Fibroblast of skin of scalp (primary cell): ENCODE measurements at places on chromosomes 6 and 20.

- DNase-seq, result no peak
These were observed 35.6 kb downstream of the SUN5 start for GRCh38 chr20:32968478-32969241.

GRCh38 chr6:73798592-73798991, 102.6 kb downstream of the CD109 start:
- DNase-seq, result peak; percentile 88

GRCh38 chr6:42269974-42270510, 52.4 kb upstream of the MRPS10 start:
- no peak for DNase-seq

DNA sequence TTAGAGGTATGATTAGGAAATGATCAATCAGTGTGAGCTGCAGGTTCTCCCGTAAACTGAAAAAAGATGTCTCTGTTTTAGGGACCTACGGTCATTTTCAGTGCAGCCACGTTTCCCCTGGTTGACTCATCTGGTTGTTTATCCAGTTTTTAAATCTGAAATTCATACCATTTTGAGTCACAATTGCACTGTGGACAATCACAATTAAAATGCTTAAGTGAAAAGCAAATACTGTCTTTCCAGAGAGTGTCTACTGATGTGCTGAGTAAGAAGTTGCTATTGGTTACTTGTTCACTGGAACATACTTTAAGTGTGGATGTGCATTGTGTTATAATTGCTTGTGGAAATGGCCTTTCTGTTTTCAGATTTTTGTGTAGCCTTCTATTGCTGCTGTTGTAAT, 305.1 kb upstream of the SASH1 start:
- DNase-seq, result peak; percentile 24

GRCh38 chr6:167005350-167006159, 6.4 kb downstream of the CEP43 start:
- no peak for DNase-seq

GRCh38 chr6:122806291-122806690, 17.2 kb downstream of the SMPDL3A start:
- no peak for DNase-seq

DNA sequence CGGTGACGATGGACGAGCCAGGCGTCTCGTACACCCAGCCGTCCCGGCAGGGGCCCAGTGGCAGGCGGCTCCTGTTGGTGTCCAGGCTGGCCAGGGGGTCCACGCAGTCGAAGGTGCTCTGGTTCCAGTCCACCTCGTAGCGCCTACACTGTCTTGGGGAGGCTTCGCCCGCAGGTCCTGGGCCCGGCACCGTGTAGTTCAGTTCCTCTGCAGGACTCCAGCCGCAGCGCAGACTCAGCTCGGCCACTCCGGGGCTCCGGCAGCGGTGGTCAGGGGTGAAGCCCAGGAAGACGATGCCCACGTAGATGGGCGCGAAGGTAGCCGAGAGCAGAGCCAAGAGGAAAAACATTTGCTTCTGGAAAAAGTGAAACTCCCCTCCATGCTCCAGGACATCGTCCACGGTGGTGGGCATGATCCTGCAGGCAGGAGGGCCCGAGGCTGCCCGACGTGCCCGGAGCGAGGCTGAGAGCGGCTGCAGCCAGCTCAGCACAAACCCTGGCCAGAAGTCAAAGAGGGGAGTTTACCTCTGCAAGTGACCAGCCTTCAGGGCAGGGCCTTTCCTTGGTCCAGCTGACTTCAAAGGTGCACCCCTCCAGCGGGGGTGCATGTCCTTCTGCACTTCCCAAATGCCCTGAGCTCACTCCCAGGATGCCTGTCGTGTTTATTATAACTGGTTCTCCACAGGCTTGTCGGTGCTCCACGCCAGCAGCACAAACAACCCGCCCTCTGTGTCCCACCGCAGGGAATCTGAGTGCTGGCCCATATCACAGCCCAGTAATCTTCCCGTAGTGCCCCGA, at the start of gene SLC22A2:
TSS of gene SLC22A2 (minus strand) at position 476 of the 797 bp plus-strand sequence. CDS start at position 412, 64 bp downstream.
- no peak for DNase-seq

GRCh38 chr6:159789377-159790148, at the start of gene TCP1:
TSS of gene TCP1 (minus strand) at chr6:159789602. CDS start at chr6:159789468, 134 bp downstream.
- DNase-seq, result peak; percentile 100

DNA sequence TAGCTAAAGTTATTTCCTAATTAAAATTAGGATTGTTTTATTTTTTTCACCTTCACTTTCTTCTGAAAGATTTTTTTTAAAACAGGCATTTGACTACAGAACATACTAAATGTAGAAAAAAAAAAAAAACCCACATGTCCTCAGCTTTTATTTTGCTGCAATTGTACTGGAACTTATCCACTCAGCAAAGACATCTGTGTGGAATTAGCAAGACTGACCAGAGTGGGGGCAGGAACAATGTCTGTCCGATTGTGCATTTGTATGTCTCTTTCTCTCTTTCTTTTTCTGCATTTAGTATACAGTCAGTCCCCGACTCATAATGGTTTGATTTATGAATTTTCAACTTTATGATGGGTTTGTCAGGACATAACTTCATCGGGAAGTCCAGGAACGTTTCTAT, 77.3 kb downstream of the CHD6 start:
- DNase-seq, result peak; percentile 18

DNA sequence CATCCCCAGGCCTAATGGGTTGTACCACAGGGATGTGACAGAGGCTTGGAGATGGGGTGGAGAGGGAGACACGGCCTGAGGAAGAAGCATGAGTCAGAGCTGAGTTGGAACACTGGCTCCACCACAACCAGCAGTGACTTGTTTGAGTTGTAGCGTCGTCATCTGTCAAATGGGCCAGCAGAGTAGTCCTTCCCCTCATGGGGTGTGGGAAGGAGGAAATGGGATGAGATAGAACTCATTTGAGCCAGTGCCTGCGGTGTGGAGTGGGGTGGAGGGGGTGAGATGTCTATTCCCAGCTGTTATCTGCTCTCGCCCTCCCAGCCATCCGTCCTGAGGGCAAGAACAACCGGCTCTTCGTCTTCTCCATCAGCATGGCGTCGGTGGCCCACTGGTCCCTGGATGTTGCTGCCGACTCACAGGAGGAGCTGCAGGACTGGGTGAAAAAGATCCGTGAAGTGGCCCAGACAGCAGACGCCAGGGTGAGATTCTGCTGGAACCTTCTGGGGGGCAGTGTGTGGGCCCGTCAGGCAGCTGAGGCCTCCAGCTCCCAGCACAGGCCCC, 32.5 kb downstream of the PLCG1 start:
- DNase-seq, result peak; percentile 38

- DNase-seq, result peak; percentile 13
These were observed at the start of gene HCRTR2 for GRCh38 chr6:55174211-55175026. TSS of gene HCRTR2 (plus strand) at chr6:55174515. CDS start at chr6:55174588, 73 bp downstream.

DNA sequence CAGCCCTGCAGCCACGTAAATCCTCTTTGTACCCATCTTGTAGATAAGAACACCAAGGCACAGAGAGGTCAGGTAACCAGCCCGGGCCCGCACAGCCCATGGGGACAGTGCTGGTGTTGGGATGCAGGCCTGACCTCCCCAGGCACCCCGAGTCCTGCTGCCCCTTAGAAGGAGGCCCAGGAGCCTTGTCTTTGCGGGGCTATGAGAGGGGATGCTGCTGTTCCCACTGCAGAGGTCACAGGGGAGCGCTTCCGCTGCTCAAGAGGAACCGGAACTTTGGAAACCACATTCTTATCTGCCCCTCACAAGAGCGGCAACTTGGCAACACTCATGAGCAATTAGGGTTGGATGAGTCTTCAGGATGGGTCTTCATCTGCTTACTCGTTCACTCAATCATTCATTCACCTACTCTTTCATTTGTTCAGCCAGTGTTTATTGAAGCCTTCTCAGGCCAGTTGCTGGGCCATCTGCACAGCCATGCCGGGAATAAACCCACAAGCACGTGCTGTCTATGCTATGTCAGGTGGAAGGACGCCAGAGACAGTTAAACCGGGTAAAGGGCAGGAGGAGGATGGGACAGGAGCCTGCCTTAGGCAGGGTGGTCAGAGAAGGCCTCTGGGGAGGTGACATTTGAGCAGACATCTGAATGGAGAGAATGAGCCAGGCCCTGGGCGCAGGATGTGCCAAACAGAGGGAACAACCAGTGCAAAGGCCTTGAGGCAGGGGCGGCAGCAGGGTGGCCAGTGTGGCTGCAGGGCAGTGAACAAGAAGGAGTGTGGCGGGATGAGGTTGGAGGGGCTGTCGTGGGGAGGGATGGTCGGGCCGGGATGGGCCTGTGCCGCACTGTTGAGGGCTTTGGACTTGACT, 60.8 kb downstream of the RBM38 start:
- no peak for DNase-seq

- DNase-seq, result no peak
These were observed 128.4 kb upstream of the NOX3 start for GRCh38 chr6:155584006-155584405.

DNA sequence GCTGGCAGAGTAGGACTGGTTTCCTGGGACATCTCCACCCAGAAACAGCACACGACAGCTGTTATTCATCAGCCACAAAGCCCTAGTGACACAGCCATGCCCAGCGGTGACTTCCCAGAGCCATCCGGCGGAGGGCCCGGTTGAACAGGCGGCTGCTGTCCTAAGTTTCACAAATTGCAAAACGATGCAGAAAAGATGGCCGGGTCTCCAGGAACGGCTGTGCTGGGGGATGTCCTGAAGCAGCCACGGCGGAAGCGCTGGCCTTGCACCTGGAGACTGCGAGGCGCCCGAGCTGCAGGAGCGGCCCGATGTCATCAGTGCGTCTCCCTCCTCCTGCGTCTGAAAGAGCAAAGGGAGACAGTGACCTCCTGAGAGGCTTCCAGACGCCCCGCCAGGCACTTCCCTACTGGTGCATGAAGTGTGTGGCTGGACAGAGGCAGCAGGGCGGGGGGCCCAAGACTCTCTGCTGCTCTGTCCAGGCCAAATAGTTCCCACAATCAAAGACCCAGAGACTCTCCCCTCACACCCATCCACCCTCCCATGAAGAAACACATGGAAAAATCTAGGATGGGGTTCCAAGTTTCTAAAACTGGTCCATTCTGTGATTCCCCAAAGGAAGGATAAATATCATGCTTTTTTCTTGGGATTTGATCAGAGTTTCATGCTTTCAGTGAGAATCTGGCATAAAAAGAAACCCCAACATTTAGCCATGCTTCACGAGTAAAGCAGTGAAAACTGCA, 44.0 kb downstream of the SSR1 start:
- DNase-seq, result no peak

DNA sequence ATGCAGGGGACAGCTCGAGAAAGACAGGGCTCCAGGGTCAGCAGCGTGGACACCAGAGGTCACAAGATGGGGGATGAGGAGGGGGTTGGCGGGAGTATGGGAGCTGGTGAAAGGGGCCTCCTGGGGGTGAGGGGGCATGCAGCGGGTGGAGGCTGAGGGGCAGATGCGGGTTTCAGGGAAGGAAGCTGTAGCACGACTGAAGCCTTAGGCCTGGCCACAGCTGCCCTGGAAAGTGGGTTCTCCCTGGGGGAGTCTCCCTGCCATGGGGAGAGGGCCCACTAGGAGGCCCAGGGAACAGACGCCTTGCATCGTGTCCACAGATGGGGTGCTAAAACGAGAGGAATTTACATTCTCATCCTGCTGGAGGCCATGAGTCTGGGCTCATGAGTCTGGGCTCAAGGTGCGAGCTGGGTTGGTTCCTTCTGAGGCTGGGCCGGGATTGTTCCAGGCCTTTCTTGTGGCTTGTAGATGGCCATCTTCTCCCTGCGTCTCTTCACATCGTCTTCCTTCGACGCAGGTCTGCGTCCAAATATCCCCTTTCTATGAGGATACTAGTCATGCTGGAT, 18.0 kb downstream of the APCDD1L start:
- no peak for DNase-seq

- DNase-seq, result peak; percentile 24
These were observed 22.3 kb downstream of the MDN1 start for GRCh38 chr6:89797317-89797716.

DNA sequence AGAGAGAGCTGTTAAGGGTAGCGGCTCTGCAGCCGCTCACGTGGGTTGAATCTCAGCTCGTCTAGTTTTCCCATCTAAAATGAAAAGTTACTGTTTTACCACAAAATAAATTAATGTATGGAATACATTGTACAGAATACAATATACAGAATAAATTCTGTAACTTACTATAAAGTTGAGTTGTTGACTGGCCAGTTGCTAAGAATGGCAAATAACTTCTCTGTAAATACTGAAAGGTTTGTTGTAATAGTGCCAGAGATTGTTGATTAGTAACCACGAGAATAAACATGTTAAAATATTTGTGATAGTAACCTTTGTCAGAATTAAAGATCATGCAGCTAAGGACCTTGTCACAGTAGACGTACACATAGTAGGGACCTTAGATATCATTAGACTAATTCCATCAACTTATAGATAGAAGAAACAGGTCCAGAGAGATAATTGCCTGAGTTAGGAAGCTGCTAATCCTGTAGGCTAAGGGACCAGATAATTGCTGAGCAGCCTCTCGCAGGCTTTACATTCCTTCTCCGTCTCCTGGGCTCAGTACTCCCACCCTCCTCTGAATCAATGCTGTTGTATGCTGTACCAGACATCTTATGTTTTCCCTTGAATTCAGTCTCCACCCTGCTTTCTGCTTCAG, 544 bp upstream of the NRM start:
- DNase-seq, result peak; percentile 29

DNA sequence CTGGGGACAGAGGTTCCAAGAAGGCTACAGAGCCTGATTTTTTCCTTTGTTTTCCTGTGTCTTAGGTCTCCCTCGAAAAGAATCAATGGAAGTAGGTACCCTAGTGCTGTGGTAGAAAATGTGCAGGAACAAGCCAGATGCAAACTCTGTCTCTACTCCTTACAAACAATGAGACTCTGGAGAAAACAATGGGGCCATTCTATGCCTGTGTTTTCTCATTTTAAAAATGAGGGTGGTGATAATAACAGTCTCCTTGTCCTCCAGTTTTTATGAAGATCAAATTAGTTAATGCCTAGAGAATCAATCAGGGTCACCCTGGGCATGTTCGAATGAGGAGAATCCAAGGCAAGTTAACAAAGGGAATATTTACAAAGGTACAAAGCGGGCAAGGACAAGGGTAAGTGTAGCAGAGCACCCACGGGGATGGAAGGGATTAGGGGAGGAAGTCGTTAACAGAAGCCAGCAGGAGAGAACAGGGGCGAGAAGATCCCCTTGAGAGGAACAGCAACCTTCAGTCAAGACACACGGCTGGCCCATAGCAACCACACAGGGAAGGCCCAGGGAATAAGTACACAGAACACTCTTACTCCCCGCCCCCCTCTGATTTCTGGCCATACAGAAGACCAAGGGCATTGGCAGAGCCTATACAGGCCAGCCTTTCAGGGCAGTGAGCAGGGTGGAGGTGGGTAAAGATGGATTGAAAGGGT, 342.8 kb downstream of the PTPRT start:
- DNase-seq, result no peak

- DNase-seq, result no peak
These were observed 91.1 kb downstream of the LY86 start for GRCh38 chr6:6679633-6680032.
